ENCODE measurements at places on chromosomes 4 and X. TPM values are rescaled to one million over a fixed set of nuclear protein-coding genes. Genes with fewer than 3 reads are reported as not detected.

DNA sequence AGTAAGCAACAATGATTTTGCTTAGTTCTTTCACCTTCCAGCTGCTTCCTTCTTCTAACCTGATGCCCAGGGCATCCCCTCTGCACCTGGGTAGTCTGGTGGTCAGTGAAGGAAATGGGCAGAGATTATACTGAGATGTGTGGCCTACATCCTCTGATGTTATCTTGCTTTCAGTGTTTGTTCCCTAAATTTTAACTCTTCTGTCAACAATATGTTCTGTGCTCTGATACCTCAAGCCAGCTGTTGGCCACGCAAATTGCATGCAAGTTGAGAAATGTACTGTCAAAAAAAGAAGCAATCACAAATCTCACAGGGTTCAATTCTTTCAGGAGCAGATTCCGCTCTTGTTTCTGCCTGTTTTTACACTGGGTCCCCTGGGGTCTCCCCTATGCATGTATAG, 73.8 kb downstream of the FBXW7 start:
- DNase-seq = no peak

- no peak for DNase-seq
Measured at GRCh38 chrX:115494161-115494560, 66.8 kb upstream of the PLS3 start.

GRCh38 chrX:154748712-154749339, 2.1 kb downstream of the GAB3 start:
- peak; percentile 34 for DNase-seq

DNA sequence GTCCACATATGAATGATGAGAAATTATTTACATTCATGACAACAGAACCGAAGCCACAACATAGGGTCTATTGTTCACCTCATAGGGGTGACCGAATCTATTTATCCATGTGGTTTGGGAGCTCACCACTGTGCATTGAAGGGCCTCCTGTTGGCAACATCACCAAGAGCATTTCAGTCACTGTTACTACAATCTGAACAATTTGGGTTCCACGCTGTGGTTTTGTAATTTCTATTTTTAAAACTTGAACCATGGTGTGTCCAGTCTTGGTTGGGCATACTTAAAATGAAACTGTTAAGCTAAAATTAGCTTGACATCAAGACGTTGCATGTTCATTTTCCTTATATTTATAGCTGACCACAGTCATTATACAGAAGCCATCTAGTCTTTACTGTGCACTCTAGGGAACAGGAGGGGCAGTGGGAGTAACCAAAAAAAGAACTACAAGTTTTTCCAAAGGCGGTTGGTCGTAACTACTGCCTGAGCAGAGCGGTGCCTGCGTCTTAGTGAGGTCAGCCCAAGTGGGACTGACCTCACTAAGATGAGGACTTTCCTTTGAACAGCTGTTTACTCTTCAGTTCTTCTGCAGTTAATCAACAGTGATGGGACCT, 192.1 kb downstream of the SPRY1 start:
- no peak for DNase-seq

- no peak for DNase-seq
Measured at GRCh38 chr4:155954939-155955338, 1.3 kb upstream of the CTSO start.

DNA sequence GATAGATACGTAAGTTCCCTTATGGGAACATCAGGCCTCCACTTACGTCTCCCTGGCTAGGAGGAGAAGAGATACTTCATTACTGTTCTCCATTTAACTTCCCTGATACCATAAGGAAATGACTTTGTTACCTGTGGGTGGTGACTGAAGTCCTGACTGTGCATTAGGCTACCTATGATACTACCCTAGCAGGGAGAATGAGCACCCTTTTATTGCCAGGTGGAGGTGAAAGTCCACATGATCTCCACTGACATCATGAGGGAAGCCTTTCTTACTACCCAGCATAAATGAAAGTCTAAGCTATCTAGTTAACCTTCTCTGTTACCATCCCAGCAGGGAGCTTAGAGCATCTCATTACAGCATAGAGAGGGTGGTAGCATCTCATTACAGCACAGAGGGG, 24.4 kb upstream of the LAMTOR3 start:
- DNase-seq = no peak

Gene CT45A3
- not detected for total RNA-seq

Gene ETDA
- not detected for total RNA-seq

Gene ITGB1BP2
- total RNA-seq = 0.80 TPM
